ENCODE measurements at places on chromosomes 2 and 18. TPM values are rescaled to one million over a fixed set of nuclear protein-coding genes. Genes with fewer than 3 reads are reported as not detected.

Gene C2orf80
- not detected for total RNA-seq

Gene TEX51
- not detected for total RNA-seq

Gene IL36B
- total RNA-seq = not detected

Gene LIPG
- total RNA-seq = 30.9 TPM

Gene MTIF2
- total RNA-seq = 44.6 TPM

Gene C1QL2
- not detected for total RNA-seq

Gene PLCD4
- 0.74 TPM for total RNA-seq

Gene TNFRSF11A
- 6.3 TPM for total RNA-seq
